ENCODE measurements at places on chromosomes 7 and 10. TPM values are rescaled to one million over a fixed set of nuclear protein-coding genes. Genes with fewer than 3 reads are reported as not detected.

TEX36 gene
- not detected for total RNA-seq

ZNF107 gene
- total RNA-seq: 7.0 TPM

AOAH gene
- not detected for total RNA-seq

LOXL4 gene
- 1.6 TPM for total RNA-seq

H2BK1 gene
- total RNA-seq: not detected

C10orf67 gene
- total RNA-seq: not detected

FMC1 gene
- 8.3 TPM for total RNA-seq

NUTM2D gene
- total RNA-seq: 0.53 TPM

GPR26 gene
- not detected for total RNA-seq

ZNF853 gene
- 0.14 TPM for total RNA-seq

FAM13C gene
- 0.93 TPM for total RNA-seq

SEMA3E gene
- 0.29 TPM for total RNA-seq

GNGT1 gene
- not detected for total RNA-seq

DOCK4 gene
- total RNA-seq: 365 TPM

BTBD16 gene
- not detected for total RNA-seq

METTL27 gene
- total RNA-seq: 4.7 TPM

ADIRF gene
- 15.3 TPM for total RNA-seq

SLIT1 gene
- total RNA-seq: not detected

ZNF503 gene
- total RNA-seq: 2.4 TPM

ST8SIA6 gene
- 0.29 TPM for total RNA-seq
